ENCODE measurements at places on chromosomes 2 and 18.

GRCh38 chr2:183740241-183740640 lies 616.0 kb downstream of the NUP35 start:
- DNase-seq = no peak

GRCh38 chr2:160207804-160208654 lies 8.0 kb upstream of the ITGB6 start:
- DNase-seq = no peak

- no peak for DNase-seq
Measured at GRCh38 chr2:25276569-25277465, 64.9 kb downstream of the DNMT3A start.

GRCh38 chr2:75707901-75708300 lies 2.8 kb downstream of the GCFC2 start:
- DNase-seq = no peak

DNA sequence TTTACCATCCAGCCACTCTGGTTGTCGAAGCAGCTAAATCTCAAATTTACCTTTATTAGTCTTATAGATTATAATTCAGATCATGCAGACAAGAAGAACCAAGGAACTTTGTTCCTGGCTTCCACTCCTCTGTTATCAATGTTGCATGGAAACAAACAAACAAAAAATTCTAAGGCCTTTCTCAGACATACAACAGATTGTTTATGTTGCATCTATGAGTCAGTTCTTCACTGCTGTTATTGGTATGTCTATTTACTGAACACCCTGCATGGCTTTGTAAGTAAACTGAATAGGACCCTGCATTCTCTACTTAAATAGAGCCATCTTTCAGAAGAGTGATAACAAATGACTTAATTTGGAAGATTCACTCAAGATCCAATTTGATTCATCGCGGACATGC lies 1.6 kb upstream of the ANKRD44 start:
- DNase-seq = no peak

- no peak for DNase-seq
Measured at GRCh38 chr2:102736110-102736409, 25.8 kb upstream of the TMEM182 start.

- no peak for DNase-seq
Measured at GRCh38 chr2:129587426-129588064, 391.9 kb upstream of the RAB6C start.

- no peak for DNase-seq
Measured at GRCh38 chr2:178105566-178105965, 6.7 kb upstream of the RBM45 start.

- DNase-seq = no peak
Measured at GRCh38 chr2:240205772-240206171, 65.3 kb upstream of the OTOS start.

GRCh38 chr2:199603721-199604291 lies 146.1 kb upstream of the SATB2 start:
- no peak for DNase-seq

DNA sequence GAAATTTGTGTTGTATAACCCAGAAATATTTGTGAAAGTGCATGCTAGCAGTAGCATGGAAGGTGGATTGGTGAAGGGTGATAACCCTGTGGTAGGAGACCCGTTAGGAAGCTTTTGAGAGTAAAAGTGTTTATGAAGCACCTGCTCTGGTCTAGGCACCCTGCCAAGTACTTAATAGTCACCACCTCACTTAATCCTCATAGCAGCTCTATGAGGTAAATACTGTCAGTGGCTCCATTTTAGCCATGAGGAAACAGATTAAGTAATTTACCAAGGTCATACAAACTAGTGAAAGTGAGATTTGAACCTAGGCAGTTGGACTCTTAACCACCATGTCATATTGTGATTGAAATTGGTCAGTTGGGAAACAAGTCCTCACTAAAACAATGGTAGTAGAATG lies 66.8 kb downstream of the TET3 start:
- DNase-seq = no peak

DNA sequence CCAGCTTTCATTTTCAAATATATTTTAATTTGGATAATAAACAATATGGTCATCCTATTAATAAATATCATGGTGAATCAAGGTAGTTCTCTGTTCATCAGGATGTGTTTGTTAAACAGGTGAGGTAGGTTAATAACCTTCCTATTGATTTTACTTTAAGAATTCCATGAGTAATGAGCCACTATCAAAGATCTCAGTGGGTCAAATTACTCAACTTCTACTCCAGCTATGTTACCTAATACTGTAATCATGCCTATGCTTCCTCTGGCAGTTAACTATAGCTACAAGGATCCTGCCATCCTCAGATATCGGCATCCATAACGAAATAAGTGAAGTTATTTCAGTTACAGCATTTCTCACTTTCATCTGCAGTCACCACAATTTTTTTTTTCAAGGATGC lies 289.6 kb upstream of the SLC8A1 start:
- no peak for DNase-seq

Measured in WERI-Rb-1 (cell line).